Neural crest cell (in vitro differentiated cells): ENCODE measurements at places on chromosomes 12 and 14. TPM values are rescaled to one million over a fixed set of nuclear protein-coding genes. Genes with fewer than 3 reads are reported as not detected.

GYS2 gene
- not detected in 2 replicates for total RNA-seq

MRPS35 gene
- total RNA-seq, result 35.4 and 36.7 TPM in 2 replicates

RPGRIP1 gene
- total RNA-seq, result not detected in 2 replicates

TTC9 gene
- total RNA-seq, result 3.7 and 4.2 TPM in 2 replicates

TGM1 gene
- total RNA-seq, result 4.5 and 6.4 TPM in 2 replicates

DCN gene
- total RNA-seq, result 17.9 and 19.6 TPM in 2 replicates

DTX1 gene
- 8.1 and 8.4 TPM in 2 replicates for total RNA-seq

LBHD2 gene
- total RNA-seq, result not detected in 2 replicates

GLI1 gene
- 0.58 and 1.3 TPM in 2 replicates for total RNA-seq

ASCL1 gene
- 4.3 and 5.1 TPM in 2 replicates for total RNA-seq

DNAI7 gene
- total RNA-seq, result 0.37 and 0.77 TPM in 2 replicates

TAS2R46 gene
- 0.43 and 0.89 TPM in 2 replicates for total RNA-seq

ENDOU gene
- total RNA-seq, result not detected in 2 replicates

OR6C2 gene
- total RNA-seq, result not detected in 2 replicates

GPR84 gene
- not detected in 2 replicates for total RNA-seq

PA2G4 gene
- total RNA-seq, result 201 and 213 TPM in 2 replicates

ABCD2 gene
- 0.70 and 0.80 TPM in 2 replicates for total RNA-seq

MYH6 gene
- total RNA-seq, result not detected in 2 replicates

MGP gene
- total RNA-seq, result not detected in 2 replicates

KRT75 gene
- total RNA-seq, result not detected in 2 replicates

PLEKHD1 gene
- total RNA-seq, result 0.14 TPM in 1 of 2 replicates, not detected in the other

SERPINA3 gene
- total RNA-seq, result not detected in 2 replicates

KRT3 gene
- not detected in 2 replicates for total RNA-seq

RNASE1 gene
- total RNA-seq, result 6.4 and 9.7 TPM in 2 replicates

GNG2 gene
- total RNA-seq, result 163 and 174 TPM in 2 replicates
